ENCODE measurements at places on chromosomes 5 and 9.

- no peak for DNase-seq
Observed at GRCh38 chr9:69097064-69097463, 61.5 kb downstream of the FXN start.

DNA sequence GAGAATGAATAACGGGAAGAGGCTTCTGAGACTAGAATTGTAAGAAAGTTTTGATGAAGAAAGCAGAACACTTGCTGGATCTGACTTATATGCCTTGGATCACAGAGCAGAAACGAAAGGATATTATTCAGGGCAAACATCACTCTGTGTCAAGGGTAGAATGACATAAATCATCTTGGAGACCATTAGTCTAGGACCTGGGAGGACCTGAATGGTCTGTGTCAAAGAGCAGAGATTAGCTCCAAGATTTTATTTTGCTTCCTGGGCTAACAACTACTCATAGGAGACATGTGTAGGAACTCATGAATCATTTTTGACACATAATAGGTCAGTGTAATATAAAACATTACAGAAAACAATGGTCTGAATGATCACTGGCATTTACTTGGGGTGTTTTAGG lies 417.9 kb downstream of the SLCO4C1 start:
- no peak for DNase-seq

DNA sequence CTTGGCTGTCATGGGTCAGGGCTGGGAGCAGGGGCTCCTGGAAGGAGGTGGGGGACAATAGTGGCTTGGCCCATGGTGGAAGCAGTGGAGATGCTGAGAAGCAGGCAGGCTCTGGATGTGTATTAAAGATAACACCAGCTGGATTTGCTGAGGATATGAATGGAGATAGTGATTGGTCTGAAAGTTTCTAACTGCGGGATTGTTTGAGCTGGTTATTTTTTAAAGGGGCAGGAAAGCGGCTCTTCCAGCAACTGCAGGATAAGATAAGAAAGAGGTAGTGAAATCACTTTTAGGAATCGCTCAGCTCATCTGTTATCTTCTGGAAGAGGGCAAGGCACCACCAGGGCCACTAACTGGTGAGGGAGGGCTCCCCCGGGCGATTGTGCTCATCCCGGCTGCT lies 125.5 kb downstream of the TENT4A start:
- no peak for DNase-seq

- no peak for DNase-seq
Observed at GRCh38 chr9:113990570-113990907, 87.6 kb downstream of the AMBP start.

DNA sequence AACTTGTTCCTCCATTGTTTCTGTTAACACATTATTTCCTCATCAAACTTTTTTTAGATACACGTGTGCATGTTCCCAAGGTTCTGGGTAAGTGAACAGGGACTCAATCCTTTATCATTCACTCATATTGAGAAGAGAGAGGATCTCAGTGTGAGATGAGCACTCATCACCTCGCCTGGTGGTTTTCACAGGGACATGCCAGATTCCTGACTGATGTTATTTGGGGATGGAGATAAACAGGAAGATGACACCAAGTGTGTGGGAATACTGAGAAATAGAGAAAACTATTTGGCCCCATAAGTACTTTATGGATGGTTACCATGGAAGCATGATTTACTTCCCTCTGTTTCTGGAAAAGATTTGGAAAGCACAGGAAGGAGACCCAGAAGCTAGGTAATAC lies 533.3 kb upstream of the DMAC1 start:
- DNase-seq, result no peak

GRCh38 chr5:137731176-137731575 lies 4.7 kb downstream of the KLHL3 start:
- DNase-seq, result no peak

- DNase-seq, result no peak
Observed at GRCh38 chr9:93188426-93189368, 4.8 kb downstream of the WNK2 start.

DNA sequence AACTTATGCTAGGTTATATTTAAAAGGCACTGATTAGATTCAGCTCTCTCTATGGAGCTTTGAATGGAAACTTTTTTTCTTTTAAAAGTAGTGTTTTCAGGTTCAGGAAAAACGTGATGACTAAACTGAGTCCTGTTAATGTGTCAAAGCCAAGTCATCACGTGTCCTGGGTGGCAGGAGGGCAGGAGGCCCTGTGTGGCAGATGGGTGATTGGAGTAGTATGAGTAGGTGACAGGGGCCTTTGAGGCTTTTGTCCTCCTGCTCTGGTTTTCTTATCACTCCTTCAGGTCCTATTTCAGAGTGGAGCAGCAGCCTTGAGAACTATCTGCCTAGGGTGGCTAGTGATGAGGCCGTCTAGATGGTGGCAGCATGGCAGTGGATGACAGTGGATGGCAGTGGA lies 17.7 kb upstream of the CARTPT start:
- DNase-seq, result no peak

DNA sequence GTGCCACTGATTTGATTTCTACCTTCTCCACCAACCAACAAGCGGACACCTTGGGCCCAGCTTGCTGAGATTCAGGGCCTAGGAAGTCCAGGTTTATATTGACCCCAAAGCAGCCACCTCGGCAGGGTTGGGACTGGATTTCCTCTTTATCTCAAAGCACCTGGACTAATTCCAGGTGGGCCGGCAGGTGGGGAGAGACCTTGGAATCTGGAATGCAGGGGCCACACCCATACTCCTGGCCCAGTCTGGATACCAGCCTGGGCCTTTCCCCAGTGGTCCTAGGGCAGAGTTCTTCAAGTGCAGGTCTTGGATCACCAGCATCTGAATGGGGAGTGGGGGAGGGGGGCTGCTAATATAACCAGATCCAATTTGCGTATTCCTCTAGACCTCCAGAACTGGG lies 93.1 kb downstream of the PCDH1 start:
- no peak for DNase-seq

DNA sequence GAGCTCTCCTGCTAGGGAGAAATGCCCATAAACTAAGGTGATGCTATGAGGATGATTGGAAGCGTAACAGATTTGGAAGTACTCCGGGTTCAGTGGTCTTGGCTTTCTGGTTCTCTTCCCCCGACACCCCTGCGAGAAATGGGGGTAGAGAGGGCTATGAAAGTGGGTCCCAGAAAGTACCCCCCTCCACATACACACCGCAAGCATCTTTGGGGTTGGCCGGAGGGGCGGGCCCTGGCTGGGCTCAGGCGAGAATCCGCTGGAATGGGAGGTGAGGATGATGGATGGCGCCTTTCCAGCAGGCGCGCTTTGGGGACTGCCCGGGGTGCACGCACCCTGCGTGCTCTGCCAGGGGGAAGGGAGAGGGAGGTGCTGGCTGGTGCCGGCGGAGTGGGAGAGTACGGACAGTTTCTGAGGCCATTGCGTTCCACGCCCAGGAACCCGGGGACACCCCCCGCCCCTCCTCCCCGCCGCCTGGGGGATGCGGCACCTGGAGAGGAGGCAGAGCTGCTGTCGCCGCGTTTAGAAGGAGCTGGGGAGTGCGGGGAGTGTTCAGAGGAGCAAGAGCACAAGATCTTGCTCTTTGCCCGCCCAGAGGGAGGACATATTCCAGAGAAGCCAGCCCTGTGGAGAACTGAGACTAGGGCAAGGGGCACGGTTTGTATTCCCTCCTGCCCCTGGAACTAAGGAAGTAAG lies 1.9 kb downstream of the PCSK5 start:
- no peak for DNase-seq

Measured in NB4 (cell line).